Omental fat pad (tissue), 4 donors: ENCODE measurements at places on chromosomes 11 and 22. TPM values are rescaled to one million over a fixed set of nuclear protein-coding genes. Genes with fewer than 3 reads are reported as not detected.

GRCh38 chr11:122717264-122717867 lies 61.8 kb downstream of the UBASH3B start:
- DNase-seq, result no peak

- no peak for DNase-seq
Measured at GRCh38 chr11:117910525-117910924, 18.7 kb downstream of the TMPRSS13 start.

C22orf42 gene
- not detected for total RNA-seq

- no peak for DNase-seq
Measured at GRCh38 chr22:37072673-37073072, 21.1 kb downstream of the KCTD17 start.

DNA sequence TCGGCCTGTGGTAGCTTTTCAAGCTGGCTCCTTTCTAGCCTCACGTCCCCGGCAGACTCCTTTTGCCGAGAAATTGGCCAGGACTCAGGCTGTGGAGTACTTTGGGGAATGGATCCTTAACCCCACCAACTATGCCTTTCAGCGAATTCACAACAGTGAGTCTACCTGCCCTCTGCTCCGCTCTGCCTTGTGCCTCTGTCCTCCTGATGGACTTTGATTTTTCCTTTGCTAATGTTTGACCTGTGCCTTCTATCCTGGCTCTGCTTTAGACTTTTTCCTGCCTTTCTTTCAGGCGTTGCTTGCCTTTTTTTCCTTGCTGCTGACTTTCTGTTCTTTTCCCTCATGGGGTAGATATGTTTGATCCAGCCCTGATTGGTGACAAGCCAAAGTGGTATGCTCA lies 12.5 kb downstream of the MADD start:
- no peak for DNase-seq

MGAT3 gene
- 12.2 TPM for total RNA-seq

RIMBP3C gene
- total RNA-seq, result not detected

- DNase-seq, result no peak
Measured at GRCh38 chr11:28346209-28346608, 238.0 kb downstream of the METTL15 start.

- DNase-seq, result no peak
Measured at GRCh38 chr22:20408891-20409290, 14.9 kb downstream of the ZNF74 start.

DNA sequence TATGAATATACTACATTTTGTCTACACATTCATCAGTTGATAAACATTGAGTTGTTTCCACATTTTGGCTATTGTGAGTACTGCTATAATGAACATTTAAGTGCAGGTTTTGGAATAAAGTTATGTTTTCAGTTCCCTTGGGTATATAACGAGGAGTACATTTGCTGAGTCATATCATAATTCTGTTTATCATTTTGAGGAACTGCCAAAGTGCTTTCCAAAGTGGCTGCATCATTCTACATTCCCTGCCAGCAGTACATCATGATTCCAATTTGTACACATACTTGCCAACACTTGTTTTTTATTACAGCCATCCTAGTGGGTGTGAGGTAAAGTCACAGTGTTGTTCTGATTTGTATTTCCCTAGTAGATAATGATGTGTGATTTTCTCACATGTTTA lies 1458.6 kb upstream of the TENM4 start:
- no peak for DNase-seq

OR10A2 gene
- not detected for total RNA-seq

DNA sequence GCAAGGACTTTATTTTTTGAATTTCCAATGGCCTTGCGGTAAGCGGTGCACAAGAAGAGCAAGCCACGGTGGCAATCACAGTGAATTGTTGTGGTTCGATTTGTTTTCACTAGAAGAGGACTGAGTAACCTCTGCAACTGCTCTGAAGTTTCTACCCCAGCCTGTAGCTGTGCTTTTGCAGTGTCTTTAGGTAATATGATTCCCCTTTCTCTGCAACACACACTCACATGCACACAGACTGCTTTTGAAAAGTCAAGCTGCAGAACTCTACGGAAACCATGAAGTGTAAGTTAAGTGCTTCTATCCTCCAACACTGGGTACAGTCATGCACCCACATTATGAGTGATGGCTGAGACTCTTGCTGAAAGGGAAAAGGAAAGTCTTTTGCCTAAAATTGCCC lies 38.4 kb downstream of the CD44 start:
- no peak for DNase-seq

DNA sequence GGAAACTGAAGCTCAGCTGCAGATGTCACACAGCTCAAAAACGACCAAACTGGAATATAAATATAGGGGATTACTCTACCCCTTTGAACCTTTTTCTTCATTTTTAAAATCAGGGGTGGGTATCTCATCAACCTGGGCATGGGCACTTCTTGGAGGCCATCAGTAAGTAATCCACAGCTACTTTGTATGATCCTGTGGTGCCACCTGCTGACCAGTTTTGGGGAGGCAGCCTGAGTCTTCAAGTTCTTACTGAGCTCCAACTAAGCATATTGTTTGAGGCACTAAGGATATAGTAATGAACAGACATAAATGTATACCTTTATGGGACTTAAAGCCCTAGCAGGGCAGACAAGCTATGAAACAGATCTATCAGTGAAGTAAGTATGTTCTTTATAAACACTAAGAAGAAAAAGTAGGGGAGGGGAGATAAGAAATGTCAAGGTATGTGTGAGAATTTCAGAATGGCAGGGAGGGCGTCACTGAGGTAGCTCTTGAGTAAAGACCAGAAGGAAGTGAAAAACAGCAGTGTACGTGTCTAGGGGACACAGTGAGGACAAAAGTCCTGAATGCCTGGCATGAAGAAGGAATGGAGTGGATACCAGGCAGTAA lies 18.4 kb downstream of the TUB start:
- peak; percentile 90 for DNase-seq
